ENCODE measurements at places on chromosomes 16 and 17. TPM values are rescaled to one million over a fixed set of nuclear protein-coding genes. Genes with fewer than 3 reads are reported as not detected.

The TEFM gene
- 33.9 TPM for polyA plus RNA-seq

- DNase-seq: no peak
Measured at GRCh38 chr17:82803606-82804005, 36.2 kb downstream of the ZNF750 start.

GRCh38 chr17:66711401-66711800 lies 123.5 kb upstream of the CACNG5 start:
- DNase-seq: no peak

DNA sequence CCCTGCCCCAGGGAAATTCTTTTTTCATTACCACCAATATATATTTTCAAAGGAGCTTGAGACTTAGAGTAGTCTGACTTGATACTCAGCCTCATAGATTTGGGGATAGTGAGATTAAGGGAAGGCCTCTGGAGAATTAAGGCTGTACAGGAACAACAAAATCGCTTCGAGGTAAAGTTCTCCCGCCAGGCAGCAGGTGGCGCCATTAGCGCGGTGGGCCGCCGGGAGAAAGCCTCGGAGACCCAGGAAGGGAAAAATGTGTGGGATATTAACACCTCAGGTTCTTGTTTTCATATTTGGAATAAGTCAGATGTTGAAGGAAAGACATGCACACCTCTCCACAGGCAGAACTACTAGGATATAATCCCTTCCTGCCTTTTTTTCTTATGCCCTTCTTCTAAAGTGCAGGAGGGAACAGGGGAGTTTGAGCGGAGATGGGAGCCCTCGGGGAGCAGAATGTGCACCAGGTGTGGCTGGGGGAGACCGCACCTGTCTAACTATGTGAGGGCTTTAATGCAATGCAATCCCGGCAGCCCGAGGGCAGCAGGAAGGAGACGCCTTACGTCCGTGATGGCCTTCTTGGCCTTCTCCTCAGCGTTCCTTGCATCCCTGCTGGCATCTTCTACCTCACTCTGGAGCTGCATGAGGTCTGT lies 25.9 kb downstream of the MYH3 start:
- no peak for DNase-seq

The PRSS36 gene
- polyA plus RNA-seq: not detected

The MRPS34 gene
- polyA plus RNA-seq: 106 TPM

The FOXN1 gene
- not detected for polyA plus RNA-seq

The RSAD1 gene
- polyA plus RNA-seq: 58.9 TPM

DNA sequence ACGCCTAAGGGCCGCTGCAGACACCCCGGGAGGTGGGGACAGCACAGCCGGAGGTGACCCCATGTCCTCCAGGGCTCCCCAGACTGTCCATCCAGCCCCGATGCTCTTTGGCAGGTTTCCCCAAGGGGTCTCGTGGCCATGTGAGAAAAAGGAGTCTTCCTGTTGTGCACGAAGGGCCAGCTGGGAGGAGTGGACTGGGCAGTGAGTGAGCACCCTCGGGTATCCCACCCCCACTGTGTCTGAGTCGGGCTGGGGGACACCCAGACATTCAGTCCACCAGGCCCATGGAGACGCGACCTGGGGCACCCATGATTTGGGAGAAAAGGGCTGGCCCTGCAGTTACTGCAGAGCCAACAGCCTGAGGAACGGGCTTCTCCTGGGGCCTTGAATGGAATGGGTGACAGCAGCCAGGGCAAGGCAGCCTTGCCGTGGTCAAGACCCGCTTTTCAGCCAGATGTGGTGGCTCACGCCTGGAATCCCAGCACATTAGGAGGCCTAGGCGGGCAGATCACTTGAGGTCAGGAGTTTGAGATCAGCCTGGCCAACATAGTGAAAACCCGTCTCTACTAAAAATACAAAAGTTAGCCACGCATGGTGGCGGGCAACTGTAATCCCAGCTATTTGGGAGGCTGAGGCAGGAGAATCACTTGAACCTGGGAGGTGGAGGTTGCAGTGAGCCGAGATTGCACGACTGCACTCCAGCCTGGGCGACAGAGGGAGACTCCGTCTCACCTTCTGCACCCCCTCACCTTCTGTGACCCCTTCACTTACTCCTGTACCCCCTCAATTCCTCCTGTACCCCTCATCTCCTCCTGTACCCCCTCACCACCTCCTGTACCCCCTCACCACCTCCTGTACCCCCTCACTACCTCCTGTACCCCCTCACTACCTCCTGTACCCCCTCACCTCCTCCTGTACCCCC lies 24.1 kb upstream of the CAPN15 start:
- no peak for DNase-seq

GRCh38 chr16:2895813-2896212 lies 12.8 kb downstream of the FLYWCH2 start:
- DNase-seq: no peak

- DNase-seq: no peak
Measured at GRCh38 chr17:49100601-49101000, 32.0 kb upstream of the B4GALNT2 start.

DNA sequence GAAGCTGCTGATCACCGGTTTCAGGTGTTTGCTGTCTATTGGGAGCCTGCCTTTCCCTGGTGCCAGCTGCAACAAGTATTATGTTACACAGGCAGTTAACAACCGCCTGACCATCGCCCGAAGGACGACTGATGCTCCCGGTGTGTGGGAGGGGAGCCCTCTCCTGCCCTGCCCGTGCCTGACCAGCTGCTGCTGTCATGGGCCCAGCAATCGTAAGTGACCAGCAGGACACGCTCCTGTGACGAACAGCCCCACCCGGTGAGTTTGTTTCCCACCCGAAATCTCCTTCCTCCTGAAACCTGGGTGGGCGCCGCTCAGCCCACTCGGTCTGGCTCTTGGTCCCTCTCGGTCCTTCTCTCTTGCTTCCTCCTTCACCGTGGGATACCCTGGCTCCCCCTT lies 17.9 kb upstream of the UBE2I start:
- no peak for DNase-seq
